Activated CD4-positive, alpha-beta T cell treated with anti-CD3 and anti-CD28 coated beads, Interleukin-2, amount 50 U/mL, for 24 hours (primary cell): ENCODE measurements at places on chromosomes 12 and 14.

DNA sequence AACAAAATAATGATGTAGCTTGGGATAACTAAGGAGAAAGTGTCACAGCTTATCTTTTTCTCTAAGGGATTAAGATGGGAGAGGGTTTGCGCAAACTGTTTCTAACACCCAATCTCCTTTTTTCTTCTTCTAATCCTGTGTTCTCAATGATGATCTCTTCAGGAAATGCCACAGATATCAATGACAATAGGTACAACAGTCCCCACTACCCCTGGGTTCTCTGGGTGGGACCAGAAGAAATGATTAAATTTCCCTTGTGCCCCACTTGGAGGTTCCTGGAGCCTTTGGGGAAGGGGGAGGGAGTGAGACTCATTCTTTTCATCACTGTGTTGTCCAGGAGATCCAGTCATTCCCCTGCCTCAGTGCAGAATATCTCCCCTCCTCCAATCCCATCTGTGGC lies 8.6 kb upstream of the PIP4K2C start:
- DNase-seq, result no peak

GRCh38 chr14:104267895-104268294 lies 129.5 kb downstream of the KIF26A start:
- no peak for DNase-seq

DNA sequence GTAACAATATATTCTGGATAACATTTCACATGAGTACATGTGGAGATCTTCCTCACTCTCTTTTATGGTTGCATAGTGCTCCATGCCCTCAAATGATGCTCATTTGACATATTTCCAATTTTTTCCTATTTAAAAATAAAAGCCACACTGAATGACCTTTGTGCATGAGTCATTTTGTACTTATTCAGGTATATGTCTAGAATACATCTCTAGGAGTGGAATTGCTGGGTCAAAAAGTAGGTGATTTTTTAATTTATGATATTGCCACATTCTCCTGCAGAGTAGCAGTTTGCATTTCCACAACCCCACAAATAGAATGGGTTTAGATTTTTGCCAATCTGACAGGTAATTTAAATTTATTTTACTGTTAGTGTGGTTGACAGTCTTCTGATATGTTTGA lies 104.8 kb downstream of the RPAP3 start:
- no peak for DNase-seq

GRCh38 chr12:120110550-120111501 lies 5.7 kb downstream of the RAB35 start:
- DNase-seq, result no peak

GRCh38 chr12:127145929-127146789 lies 1120.8 kb upstream of the TMEM132C start:
- DNase-seq, result peak; percentile 69

GRCh38 chr12:46647034-46647433 lies 178.8 kb downstream of the SLC38A4 start:
- no peak for DNase-seq

DNA sequence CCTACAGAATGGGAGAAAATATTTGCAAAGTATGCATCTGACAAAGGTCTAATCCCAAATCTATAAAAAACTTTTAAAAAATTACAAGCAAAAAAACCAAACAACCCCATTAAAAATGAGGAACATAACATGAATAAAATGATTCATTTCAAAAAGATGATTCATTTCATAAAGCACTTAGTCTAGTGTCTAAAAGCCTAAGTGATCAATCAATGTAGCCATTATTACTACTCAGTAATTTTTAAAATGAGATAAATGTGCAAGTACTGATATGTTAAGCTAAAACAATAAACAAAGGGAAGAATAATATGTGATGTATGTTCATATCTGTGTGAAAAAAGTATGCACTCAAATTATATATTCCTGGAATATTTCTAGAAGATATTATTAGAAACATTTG lies 119.1 kb upstream of the GARIN6 start:
- no peak for DNase-seq

DNA sequence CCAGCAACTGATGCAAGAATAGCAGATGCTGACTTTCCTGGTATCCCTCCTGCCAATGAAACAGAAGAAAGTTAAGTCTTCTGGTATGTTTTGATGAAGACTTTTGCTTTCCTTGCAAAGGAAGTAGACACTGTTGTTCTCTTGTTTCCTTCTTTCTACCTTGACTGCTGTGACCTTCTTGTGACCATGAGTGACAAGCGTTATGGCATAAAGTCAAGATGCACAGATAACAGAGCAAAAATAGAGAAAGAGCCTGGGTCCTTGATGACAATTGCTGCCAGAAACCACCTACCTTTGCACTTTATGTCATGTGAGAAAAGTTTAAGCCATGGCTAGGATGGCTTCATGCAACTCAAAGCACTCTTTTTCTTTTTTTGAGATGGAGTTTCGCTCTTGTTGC lies 49.2 kb upstream of the LTA4H start:
- no peak for DNase-seq

GRCh38 chr12:22481547-22482104 lies 62.7 kb downstream of the C2CD5 start:
- DNase-seq, result no peak

DNA sequence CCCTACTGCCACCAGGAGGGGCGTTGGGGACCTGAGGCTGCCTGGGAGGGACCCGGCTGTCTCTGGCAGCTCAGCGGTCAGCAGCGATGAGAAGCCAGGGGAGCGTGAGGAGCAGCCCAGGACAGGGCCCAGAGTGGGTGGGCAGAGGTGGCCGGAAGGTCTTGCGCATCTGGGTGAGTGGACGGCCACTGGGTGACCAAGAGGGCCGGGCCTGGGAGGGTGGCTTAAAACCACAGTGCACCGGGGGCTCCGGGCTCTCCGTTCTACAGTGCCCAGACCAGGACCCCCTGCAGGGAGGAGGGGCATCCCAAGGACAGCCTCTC lies 10.0 kb downstream of the INF2 start:
- DNase-seq, result no peak

GRCh38 chr12:47415054-47415453 lies 290.8 kb downstream of the RPAP3 start:
- DNase-seq, result no peak

DNA sequence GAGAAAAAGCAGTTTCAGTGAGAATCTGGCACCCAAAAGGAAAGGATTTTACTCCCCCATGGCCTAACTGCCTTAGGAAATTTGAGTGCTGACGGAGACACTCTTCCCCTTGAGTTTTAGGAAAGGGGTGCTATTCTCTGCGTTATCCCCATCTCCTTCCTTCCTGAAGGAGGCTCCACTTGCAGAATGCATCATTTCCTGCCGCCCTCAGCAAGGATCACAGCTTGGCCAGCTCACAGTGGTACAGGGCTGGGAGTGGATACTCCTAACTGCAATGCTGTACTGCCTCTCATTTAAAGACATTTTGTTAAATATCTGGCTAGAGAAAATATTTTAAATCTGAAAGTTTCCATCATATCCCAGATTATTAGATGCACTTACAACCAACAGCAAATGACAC lies 33.0 kb downstream of the RDH12 start:
- DNase-seq, result no peak

- DNase-seq, result no peak
These were observed 31.4 kb downstream of the PSEN1 start for GRCh38 chr14:73167727-73168126.

- no peak for DNase-seq
These were observed 6.0 kb upstream of the KCNH5 start for GRCh38 chr14:63051301-63051700.

DNA sequence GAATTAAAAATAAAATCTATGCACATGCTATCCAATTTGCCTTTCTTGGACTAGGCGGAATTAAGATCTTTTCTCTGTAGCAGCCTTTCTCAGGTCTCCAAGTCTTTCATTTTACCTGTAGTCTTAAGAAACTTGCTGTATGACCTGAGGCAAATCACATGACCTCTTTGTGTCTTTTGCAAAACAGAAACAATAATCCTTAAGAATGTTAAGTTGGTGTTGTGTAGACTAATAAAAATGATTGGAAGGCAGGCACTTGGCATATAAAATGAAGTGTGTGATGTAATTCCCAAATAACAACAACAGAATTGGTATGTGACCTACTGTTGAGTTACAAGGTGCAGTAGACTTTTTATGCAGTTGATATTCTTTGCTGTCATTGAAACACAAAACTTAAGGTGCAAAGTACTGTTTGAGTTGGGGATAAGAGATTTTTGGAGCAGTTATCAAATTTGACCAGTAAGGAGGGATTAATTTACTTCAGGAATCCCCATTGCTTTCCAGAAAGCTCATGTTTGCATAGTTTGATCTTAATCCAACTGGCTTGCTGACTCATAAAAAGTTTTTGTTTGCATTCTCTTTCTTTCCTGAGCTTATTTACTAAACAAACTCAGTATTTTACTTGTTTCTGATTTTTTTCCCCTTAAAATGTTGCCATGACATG lies 51.4 kb downstream of the SUSD6 start:
- DNase-seq, result no peak

- DNase-seq, result peak; percentile 39
These were observed at the start of gene B4GALNT1 for GRCh38 chr12:57632958-57633840. Gene B4GALNT1, minus strand, starts transcription at chr12:57633201. Its CDS starts 1,069 bp downstream, at chr12:57632132.

DNA sequence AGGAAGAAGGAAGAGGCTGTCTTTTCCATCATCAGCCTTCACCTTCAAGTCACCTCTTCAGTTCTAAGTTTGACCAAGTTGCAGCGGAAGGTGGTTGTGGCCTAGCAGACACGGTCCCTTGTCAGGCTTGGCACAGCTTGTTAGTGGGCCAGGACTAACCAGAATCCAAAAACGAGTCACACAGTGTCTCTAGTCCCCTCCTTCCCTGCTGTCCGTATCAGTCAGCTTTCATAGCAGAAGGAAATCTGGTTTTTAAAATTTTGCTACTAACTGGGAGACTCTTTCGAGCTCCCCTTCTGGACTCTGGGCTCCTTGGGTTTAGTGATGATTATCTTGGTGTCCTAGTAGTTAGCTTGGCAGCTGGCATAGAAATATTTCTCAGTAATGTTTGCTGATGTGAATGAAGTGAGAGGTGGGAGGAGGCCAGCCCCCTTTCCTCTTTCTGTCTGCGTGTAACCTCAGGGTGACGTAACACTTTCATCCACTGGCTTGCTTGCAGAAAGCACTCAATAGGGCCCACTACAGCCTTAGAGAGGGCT lies 3.8 kb downstream of the ETV6 start:
- DNase-seq, result peak; percentile 9

DNA sequence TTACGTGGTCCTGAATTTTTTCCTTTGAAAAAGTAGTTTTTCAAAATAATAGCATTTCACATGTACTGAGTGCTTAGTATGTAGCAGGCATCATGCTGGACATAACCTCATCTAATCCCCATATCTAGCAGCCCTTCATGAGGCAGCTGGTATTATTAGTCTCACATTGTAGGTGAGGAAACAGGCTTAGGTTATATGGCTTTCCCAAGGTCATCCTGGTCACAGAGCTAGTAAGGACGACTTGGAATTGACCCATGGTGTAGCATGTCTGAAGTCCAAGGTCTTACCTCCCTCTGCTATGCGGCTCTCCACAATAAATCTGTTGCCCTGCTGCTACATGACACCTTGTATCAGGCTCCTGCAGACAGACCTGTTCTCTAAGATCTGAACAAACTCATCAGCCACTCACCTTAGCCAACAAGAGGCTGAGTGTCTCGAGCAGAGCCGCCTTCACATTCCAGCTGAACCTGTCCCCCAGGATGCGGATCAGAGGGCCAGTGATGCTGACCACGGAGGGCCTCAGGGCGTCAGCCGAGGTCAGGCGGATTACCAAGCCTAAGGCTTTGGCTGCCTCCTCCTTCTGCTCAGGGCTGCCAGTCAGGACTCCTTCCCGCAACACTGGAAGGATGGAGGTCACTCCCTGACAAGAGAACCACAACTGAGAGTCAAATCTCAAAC lies 19.7 kb upstream of the RAB35 start:
- no peak for DNase-seq

DNA sequence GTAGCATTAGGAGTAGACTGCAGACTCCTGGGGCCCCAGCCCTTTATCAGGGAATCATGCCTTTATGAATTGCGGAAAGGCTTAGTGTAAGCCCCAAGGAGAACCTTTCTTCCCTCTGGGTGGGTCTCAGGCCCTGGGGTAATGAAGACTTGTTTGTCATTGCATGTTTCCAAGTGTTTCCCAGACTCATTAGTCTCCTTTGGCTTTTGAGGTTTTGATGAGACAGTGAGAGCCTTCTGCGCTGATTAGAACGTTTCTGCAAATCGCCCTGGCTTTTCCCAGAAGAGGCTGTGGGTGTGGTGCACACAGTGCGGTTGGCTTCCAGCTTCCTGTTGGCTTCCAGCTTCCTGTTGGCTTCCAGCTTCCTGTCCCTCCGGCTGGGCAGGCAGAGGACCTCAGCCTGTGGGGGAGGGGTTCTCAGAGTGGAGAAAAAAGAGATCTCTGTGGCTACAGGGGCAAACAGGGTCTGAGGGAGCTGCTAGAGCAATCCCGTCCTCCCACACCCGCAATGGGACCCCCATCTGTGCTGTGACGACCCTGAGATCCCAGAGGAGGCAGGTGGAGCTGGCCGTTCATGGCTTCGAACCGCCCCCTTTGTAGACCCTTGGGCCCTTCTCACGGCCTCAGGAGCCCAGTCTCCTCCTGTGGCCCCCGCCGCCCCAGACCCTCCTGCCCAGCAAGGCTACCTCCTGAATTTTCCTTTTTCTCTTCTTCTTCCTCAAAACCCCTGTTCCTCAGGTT lies 42.1 kb downstream of the GPR68 start:
- DNase-seq, result no peak

DNA sequence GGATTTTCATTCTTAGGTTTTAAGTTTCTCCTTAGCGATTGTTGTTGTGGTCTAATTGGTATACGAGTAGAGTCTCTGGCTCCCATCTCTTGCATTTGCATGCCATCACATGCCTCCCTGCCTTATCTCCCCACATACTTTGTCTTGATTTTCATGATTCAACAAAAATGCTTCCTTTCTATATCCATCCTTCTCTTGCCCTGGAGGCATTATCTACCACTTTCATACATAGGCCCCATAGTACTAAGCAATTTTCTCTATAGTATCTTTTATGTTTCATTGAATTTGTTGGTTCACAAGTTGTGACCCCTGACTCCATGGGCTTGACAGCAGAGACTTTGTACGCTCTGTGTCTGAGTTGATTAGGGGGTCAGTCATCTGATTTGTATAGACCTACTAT lies 226.1 kb downstream of the ACSS3 start:
- no peak for DNase-seq

- no peak for DNase-seq
These were observed 119.2 kb downstream of the PELI2 start for GRCh38 chr14:56237398-56237797.

DNA sequence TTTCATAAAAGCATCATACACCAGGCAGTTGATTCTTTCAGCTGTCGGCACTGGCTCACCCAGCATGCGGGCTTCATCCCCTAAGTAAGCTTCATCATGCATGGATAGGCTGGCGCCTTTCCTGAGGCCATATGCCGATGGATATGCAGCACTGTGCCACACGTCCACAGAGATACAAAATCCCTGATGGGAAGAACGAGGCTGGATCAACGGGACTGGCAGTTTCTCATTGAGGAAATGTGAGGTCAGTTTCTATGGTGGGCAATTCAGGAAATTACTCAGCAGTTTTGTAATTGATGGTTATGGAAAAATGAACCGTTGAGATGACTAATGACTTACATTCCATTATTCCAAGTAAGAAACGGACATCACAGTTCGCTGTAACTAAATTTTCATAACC lies 453.8 kb downstream of the TMEM121 start:
- DNase-seq, result no peak

- DNase-seq, result no peak
These were observed 40.6 kb upstream of the EML1 start for GRCh38 chr14:99752486-99753121.

GRCh38 chr12:48899651-48900050 lies 25.6 kb downstream of the FKBP11 start:
- DNase-seq, result no peak
